ENCODE measurements at places on chromosomes 1 and 21. TPM values are rescaled to one million over a fixed set of nuclear protein-coding genes. Genes with fewer than 3 reads are reported as not detected.

GRCh38 chr1:181095763-181096184, 7.3 kb downstream of the IER5 start:
- no peak for DNase-seq

- DNase-seq, result no peak
Observed at GRCh38 chr1:113975211-113975895, 3.9 kb upstream of the OLFML3 start.

DNA sequence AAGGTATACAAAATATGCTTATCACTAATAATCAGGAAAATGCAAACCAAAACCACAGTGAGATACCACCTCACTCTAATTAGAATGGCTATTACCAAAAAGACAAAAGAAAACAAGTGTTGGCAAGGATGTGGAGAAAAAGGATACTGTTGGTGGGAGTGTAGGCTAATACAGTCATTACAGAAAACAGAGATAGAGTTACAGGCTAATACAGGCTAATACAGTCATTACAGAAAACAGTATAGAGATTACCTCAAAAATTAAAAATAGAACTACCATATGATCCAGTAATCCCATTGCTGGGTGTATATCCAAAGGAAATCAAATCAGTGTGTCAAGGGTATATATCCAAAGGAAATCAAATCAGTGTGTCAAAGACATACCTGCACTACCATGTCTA, 238.4 kb downstream of the PLPP3 start:
- no peak for DNase-seq

The CR1L gene
- total RNA-seq, result not detected

Data from H4 (cell line).